ENCODE measurements at places on chromosomes 2 and 18.

DNA sequence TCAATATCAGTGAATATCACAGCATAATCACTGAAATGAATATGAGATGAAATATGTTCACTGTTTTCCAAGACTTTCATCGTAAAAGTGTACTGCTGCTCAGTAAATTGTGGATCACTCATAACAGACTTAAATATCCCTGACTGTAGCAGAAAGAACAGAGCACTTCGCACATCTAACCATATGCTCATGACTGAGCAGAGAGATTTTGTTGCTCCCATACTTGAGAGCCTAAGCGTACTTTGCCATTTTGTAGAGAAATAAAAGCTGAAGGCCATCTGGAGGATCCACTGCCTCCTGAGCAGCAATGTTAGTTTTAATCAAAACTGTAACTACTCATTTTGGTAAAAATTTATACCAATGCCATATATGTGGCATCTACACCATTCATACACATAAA lies 243.5 kb downstream of the STK39 start:
- DNase-seq, result no peak

DNA sequence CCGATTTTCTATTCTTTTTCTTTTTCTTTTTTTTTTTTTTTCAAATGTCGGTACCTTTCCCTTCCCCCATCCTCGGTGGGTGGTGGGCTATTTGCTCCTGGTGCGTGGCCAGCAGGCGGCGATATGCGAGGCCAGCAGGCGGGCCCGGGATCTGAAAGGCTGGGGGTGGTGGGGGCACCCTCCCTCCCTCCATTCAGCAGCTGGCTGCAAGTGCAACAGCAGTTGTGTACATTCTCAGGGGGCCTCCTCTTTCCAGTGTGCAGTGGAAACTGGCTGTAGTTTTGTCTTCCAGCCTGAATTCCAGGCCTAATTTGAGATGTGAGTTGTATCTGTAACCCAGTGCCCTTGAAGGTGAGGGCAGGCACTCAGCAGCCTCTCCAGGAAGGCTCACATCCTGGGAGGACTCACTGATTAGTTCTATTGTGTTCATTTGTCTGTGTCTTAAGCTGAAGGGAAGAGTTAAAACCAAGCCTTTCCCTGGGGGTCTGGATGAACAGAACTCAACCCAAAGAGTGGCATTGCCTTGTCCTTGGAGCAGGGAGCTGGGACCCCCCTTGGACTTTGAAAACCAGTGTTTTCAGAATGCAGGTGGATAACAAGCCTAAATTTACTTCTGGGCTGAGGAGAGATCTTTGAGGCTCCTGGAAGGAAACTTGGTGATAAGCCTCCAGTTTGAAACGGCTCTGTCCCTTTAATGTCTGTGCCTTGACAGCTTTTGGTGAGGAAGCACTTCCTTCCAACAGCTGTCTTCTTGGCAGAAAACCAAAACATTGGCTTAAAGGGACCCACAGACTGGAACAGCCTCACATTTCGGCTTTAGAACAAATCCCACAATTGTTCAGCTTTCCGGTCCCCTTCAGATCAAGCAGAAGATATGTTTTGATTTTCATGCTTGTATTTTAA lies 3.3 kb downstream of the MYCN start:
- no peak for DNase-seq

DNA sequence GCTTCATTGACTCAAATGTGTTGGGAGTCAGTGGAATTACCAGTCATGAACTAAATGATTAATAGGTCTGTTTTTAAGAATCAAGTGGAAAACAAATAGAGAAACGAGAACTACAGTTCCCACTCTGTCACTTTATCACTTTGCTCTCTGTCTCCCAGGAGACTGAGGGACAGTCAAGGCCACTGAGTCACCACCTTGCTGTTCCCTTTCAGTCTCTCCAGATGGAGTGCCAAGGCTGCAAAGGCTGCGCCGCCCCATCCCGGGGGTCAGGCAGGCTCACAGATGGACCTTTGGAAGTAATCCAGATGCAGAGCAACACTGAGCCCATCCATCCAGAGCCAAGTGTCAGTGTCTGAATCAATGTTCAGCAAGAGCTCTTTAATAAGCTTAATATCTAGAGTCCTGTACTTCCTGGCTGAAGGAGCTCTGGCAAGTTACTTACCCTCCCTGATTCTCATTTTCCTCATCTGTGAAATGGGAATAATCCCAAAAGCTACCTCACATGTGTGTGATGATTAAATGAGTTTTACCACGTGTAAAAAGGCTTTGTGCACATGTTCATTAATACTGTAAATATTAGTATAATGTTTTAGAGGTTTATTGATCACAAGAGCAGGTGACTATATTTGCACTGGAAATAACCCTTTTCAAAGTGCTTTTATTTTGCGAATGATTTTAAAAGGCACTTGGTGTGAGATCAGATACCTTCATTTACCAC lies 43.0 kb upstream of the EFEMP1 start:
- no peak for DNase-seq

- no peak for DNase-seq
These were observed 14.7 kb upstream of the EML6 start for GRCh38 chr2:54708584-54709335.

DNA sequence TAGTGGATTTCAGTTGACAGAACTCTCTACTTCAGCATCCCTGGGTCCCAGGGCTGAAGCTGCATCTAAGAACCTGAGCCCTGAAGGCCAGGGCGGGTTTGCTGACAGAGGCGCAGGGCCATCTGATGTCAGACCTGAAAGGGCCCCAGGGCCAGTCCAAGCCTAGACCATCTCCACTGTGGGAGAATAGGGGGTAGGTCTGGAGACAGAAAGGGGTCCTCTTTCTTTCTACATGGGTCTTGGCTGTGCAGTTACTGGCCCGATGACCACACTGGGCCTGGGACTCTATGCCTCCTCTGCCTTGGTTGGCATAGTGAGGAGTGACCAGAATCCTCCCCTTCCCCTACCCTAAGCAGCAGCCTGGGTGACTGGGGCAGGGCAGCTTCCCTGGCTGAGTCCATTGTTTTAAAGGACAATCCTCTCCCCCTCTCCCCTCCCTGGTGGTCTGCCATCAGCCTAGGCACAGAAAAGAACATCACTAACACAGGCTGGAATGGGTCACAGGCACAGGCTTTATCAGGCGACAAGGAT lies 34.5 kb downstream of the HS1BP3 start:
- no peak for DNase-seq

Data from central memory CD4-positive, alpha-beta T cell (primary cell).